H7 (cell line): ENCODE measurements at places on chromosomes 3 and 15.

DNA sequence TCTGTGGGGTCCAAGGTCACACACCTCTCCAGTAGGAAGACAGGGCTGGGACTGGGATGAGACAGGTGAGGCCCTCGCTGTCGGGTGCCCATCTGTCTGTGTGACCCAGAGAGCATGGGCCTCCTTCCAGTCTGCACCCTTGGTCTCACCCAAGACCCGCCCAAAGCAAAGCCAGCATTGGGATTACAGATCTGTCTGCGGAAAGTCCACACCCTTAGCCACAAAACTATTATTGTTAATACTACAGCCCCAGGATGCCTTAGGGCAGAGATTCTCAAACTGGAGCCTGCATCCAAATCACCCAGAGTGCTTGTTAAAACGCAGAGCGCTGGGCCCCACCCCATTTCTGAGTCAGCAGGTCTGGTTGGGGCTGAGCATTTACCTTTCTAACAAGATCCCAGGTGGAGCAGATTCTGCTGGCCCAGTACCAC lies 58.5 kb upstream of the ZNF148 start:
- no peak for DNase-seq

DNA sequence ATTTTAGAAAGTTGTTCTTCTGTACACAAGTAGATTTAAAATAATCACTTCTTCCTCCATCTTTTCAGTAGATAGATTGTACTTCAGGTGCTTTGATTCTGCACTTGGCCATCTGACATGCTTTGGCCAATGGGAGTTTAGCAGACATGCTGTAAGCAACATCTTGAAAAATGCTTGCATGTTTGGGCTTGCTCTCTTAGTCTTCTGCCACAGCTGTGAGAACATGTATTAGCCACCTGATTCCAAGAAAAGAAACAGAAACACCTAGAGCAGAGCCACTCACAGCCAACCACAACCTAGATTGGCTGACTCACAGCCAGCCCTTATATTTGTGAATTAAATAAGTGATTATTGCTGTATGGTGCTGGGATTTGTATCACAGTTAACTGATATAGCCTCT lies 70.2 kb upstream of the GADL1 start:
- no peak for DNase-seq

- peak; percentile 81 for DNase-seq
These were observed 1.3 kb upstream of the ZXDC start for GRCh38 chr3:126477061-126477380.

DNA sequence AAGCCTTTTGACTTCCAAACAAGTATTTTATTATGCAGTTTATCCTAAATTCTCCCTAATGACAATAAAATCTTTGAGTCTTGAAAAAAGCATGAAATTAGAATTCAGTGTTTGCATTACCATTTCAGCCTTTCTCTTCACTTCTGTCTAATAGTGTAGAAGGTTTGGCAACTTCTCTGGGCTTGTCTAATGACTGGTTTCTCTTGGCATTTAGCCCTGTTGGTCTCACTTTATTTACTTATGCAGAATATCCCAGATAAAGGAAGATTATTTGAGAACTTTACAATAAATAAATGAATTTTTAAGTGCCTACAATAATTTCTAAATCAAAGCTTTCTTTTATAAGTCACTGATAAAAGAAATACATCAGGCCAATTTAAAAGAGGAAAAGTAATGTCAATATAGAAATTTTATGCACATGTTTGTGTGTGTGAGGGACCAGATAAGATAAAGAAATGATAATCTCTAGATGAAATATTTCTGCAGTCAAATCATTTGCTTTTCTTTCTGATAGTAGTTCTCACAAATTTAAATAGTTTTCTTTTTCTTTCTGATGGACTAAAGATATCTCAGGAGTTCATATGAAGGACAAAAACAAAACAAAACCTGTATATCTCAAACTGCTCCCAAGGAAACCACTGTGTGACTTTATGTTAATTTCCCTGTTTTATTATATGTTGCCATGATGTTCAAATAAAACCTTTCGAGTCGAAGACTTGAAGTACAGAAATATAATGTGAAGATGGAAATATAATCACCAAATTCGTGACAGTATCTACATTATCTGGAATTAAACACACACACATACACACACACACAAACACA lies 533.1 kb upstream of the CBLB start:
- DNase-seq, result no peak

GRCh38 chr3:169083885-169084284 lies 579.6 kb downstream of the MECOM start:
- DNase-seq, result no peak

DNA sequence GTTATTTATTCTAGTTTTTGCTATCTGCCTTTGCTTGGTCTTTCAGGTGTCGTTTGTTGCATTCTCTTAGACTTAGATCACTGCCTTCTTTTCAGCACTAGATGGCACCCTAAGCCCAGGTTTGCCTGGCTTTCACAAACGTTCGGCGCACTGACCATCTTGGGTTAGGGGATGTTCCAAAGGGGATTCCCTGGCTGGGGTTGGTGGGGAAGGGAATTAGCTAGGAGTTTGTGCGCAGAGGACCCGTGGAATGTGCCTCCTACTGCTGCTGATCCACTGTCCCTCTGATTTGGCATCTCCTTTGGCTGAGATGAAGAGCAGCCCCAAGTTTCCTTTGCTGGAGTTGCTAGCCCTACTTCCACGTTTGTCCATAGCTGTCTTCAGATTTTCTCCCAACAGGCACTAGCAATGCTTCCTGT lies 33.9 kb downstream of the PFN2 start:
- DNase-seq, result peak; percentile 61

DNA sequence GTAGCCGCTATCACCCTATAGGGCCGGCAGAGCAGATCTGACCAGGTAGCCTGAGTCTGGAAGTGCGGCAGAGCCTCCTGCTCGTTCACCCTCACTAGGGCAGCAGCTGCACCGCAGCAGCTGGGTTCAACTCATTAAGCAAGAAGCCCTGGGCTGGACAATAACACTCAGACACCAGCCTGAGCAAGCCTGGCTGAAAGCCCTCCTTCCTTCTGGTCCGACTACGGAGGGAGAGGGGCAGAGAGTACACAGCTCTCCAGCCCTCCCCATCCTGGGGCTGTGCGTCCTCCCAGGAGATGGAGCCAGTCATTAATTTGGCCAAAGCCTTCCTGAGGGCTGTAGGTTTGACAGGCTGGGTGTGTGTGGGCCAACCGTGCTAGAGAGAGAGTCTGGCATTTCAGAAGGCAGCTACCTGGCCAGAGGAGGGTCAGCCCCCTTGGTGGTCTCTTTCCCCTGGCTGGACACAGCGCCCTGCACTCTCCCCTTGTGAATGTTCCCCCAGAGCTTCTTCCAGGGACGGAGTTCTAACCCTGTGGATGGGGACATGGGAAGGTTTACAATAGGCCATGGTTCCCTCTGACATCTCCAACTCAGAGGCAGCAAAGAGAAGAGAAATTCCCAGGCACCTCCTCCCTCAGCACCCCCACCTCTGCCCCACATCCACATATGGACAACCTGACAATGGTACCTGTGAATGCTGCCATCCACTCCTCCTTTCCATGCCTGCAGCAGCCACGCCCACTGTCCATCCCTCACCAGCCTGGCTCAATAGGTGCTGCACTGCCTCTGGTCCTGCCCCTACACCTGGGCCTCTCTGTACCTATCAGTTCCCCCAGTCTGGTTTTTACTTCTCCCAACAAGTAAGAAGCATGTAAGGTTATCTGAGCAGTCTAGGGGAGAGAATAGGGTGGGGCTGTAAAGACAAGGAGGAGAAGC lies 6.5 kb downstream of the CHRNB4 start:
- DNase-seq, result no peak

GRCh38 chr3:169965562-169966427 lies 812 bp upstream of the SEC62 start:
- DNase-seq, result no peak

DNA sequence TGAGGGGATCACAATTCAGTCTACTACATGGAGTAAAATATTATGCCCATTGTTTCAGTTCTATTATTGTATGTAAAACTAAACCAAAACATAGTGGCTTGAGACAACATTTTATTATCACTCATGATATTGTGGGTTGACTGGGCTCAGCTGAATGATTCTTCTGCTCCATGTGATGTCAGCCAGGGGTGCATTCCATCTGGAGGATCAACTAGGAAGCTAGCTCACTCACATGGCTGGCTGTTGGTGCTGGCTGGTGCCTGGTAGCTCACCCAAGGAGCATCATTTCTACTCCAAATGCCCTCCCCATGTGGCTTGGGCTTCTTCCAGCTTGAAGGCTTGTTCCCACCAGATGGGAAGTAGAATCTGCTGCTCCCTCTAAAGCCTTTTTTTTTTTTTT lies 51.8 kb upstream of the CLRN1 start:
- DNase-seq, result no peak

- no peak for DNase-seq
These were observed 16.4 kb upstream of the UBE3A start for GRCh38 chr15:25455226-25455625.

- DNase-seq, result no peak
These were observed 84.2 kb upstream of the SLC4A7 start for GRCh38 chr3:27568393-27568792.

GRCh38 chr15:80565988-80566387 lies 129.1 kb upstream of the ABHD17C start:
- DNase-seq, result no peak

- DNase-seq, result no peak
These were observed 97.1 kb downstream of the MAP2K5 start for GRCh38 chr15:67639591-67639990.

DNA sequence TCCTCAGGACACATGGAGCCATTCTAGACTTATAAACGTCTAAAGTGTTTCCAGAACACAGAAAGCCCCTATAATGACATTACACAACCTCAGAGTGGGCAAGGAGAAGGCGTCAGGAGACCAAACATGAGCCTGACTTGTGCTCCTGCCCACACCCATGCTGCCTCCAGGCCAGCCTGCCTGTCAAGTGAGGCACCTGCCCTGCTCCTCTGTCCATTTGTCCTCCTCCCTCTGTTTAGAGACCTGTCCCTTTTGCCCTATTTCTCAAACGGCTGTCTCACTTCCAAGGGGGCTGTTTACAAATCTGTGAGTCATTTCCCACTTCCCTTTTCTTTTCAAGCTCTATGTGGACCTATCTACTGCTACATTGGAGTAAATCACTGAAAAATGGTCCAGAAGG lies 21.0 kb downstream of the ZDHHC3 start:
- DNase-seq, result no peak

DNA sequence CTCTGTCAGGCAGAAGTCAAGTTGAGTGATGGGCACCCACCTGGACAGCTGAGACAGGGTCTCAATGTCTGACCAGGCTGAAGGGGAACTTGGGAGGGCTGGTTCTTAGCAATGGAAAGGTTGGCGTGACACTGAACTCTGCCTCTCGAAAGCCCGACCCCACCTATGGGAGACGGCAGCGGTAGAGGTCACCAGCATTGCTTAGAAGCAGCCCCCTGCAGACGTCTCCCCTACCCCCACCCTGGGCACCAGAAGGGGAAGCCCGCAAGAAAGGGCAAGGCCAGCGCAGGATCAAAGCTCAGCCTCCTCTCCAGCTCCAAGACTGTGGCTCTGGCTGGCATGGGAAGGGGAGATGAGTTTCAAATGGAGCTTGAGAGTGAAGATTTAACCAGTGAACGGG lies 184.8 kb upstream of the LYSMD4 start:
- no peak for DNase-seq

DNA sequence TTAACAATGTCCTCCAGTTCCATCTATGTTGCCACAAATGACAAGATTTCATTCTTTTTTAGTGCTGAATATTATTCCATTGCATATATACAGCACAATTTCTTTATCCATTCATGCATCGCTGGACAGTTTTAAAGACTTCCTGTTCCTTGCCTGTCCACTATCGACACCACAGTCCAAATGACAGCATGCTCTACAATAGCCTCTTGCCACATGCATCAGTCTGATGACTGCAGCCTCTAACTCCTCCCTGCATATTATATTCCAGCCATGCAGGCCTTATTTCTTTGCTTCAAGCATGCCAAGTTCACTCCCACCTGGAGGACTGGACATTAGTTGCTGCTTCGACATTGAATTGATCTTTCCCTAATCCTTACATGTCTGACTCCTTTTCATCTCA lies 306.2 kb downstream of the FOXP1 start:
- no peak for DNase-seq

- DNase-seq, result no peak
These were observed 441.5 kb upstream of the ARHGEF26 start for GRCh38 chr3:153679714-153680113.

- DNase-seq, result no peak
These were observed 149.9 kb upstream of the STT3B start for GRCh38 chr3:31382856-31383255.

GRCh38 chr3:37813403-37813802 lies 48.3 kb upstream of the CTDSPL start:
- DNase-seq, result no peak

DNA sequence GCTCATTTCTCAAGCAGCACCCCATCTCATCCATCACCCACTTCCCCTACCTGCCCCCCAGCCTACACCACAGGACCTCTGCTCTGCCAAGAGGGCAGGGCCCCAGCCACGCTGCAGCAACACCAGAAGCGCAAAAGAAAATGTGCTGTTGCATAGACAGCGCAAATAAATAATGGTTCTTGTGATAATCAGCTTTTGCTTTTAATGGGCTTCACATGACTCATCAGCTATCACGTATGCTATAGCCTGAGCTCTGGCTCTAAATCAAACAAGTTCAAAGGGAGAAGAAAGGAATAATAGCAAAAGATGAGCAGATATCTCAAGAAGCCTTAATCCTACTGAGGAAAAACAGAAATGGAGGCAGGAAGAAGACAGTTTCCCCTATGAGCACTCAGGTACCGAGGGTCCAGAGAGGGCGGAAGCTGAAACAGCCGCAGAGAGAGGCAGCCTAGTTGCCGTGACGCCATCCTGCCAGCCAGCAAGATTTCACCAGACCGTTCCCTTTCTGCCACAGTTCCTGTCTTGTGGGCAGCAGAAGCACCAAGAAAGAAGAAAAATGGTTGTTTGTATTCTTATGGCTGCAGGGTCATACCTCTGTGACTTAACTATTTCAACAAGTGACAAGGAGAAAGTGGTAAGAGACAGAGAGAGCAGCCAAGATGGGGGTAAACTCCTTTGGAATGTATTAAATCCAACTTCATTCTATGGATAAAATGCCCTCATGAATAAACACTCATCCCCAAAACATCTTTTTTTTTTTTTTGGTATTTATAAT lies 22.0 kb downstream of the RAB27A start:
- no peak for DNase-seq

DNA sequence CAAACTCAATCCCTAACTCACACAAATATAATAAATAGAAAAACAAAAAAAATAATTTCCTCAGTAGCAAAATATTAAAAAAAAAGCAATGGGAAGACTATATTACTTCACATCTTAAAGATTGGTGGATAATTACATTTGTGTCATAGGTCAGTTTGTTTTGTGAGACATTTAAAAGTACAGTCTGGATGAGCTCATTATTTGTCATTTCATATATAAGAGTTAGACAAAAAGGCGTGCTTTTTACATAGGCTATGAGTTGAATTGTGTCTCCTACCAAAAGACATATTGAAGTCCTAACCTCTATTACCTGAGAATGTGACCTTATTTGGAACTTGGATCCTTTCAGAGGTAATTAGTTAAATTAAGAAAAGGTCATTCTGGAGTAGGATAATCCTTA lies 710.1 kb upstream of the CBLB start:
- no peak for DNase-seq

GRCh38 chr15:96182736-96183513 lies 147.6 kb upstream of the NR2F2 start:
- DNase-seq, result no peak

- DNase-seq, result no peak
These were observed 9.8 kb upstream of the WWTR1 start for GRCh38 chr3:149667576-149667975.

GRCh38 chr15:84715441-84716035 lies 401 bp downstream of the SEC11A start:
- DNase-seq, result peak; percentile 23
